Vagina (tissue), 2 donors: ENCODE measurements at places on chromosomes 11 and 22. TPM values are rescaled to one million over a fixed set of nuclear protein-coding genes. Genes with fewer than 3 reads are reported as not detected.

ANO9 gene
- total RNA-seq: 12.0 TPM

SYNGR1 gene
- 42.2 TPM for total RNA-seq

GRCh38 chr11:134443246-134443645 lies 31.2 kb upstream of the B3GAT1 start:
- H3K4me3 ChIP-seq: no peak overlapping the region
- no peaks in the 10 kb centered on the region for H3K27me3 ChIP-seq
- DNase-seq: no peak
- H3K4me1 ChIP-seq: no peaks in the 10 kb centered on the region

UPB1 gene
- not detected for total RNA-seq

DNA sequence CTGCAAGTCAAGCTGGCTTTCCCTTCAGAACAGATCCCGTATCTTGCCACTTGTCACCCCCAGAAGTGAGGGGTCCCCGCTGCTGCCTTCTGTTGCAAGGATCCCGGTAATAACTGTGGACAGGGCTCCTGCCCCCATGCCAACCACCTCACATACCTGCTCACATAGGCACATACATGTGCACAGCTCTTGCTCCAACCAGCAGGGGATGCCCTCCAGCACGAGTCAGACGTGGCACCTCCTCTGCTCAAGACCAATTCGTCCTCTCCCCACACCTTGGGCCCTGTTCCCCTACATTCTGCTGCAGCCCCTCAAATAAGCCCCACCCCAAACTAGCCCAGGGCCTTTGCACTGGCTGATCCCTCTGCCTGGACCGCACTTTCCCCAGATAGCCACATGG lies 163.3 kb downstream of the CRYBB2 start:
- DNase-seq: no peak
- no peak overlapping the region for H3K27ac ChIP-seq
- no peaks in the 10 kb centered on the region for H3K27me3 ChIP-seq
- no peaks in the 10 kb centered on the region for H3K36me3 ChIP-seq
- H3K4me3 ChIP-seq: no peak overlapping the region
- no peaks in the 10 kb centered on the region for H3K4me1 ChIP-seq

TMPRSS4 gene
- 20.9 TPM for total RNA-seq

CD6 gene
- 3.9 TPM for total RNA-seq

CD3E gene
- total RNA-seq: 6.9 TPM

DNA sequence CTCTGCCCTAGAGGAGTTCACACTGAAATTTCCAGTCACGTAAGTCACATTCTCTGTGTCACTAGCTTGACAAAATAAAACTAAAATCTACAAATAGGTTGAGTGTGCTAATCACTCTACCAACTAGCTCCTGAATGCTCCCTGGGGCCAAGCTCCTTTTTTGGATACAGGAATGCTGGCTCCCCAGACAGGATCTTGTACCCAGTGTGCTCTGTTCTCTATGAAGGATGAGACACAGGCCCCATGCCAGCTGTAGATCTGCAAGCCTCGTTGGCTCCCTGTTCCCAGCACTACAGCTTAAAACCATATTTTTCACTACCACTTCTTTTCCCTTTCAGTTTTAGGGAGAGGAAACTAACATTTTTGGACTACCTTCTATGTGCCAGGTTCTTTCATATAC lies 3.7 kb upstream of the IPO7 start:
- no peaks in the 10 kb centered on the region for H3K27me3 ChIP-seq
- H3K27ac ChIP-seq: no peak overlapping the region
- H3K4me1 ChIP-seq: peaks cover 7% of the 10 kb centered on the region
- H3K4me3 ChIP-seq: no peak overlapping the region

DNA sequence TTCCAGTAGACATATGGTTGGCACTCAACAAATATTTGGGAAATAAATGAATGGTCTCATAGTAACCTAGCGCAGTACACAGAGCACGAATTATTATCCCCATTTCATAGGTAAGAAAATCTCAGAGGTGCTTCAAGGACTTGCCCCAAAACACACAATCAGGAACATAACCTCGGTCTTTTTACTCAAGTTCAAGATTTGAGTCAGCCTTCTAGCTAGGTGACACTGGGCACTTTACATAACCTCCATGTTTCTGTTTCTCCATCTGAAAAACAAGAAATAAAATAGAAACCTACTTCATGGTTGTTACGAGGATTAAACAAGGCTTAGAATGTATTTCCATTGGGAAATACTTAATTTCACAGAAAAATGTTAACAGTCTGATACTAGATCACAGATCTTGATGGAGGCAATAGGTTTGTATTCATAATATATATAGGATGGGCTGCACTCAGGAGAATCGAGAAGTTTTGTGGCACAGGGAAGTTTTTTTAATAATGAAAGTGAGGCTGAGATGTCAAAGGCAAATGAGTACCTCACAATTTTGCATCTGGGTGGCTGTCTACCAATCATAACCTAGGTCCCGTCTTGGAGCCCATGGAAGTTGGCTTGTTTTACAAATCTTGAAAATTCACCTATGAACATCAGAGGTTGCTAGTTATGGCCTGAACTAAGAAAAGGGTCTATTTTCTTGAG lies 147.4 kb upstream of the ZC3H12C start:
- no peaks in the 10 kb centered on the region for H3K27me3 ChIP-seq
- no peaks in the 10 kb centered on the region for H3K36me3 ChIP-seq
- H3K27ac ChIP-seq: no peak overlapping the region
- no peak for DNase-seq

DNA sequence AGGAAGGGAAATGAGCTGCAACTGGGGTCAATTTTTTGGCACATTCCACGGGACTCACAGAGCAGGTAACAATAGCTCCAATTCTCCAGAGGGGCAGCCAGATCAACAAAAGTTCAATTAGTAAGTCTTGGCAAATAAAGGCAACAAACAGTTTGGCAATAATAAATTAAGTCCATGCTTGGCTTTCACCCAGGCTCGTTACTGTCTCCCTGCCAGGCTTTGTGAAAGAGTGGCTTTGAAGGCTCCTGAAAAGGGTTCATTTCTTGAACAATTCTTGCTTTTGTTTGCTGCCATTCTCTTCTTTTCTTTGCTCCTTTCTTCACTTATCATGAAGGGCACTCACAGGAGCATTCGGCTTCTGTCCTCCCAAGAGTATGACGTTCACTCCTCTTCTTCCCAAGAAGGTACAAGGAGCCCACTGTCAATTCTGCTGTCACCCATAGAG lies 123.3 kb downstream of the APIP start:
- H3K27ac ChIP-seq: peak overlapping the region; percentile 9
- H3K4me1 ChIP-seq: peaks cover 20% of the 10 kb centered on the region
- H3K4me3 ChIP-seq: no peak overlapping the region

DNA sequence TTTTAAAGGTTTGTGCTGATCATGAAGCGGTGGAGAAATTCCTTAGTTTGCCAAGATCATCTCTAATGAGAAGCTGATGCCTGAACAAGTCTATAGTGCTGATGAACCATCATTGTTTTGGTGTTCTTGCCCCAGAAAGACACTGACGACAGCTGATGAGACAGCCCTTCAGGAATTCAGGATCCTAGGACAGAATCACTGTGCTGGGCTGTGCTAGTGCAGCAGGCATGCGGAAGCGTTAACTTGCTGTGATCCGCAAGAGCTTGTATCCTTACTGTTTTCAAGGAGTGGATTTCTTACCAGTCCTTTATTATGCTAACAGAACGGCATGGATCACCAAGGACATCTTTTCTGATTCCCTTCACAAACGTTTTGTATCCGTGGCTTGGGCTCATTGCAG lies 104.1 kb downstream of the TBC1D22A start:
- no peak for DNase-seq
- H3K4me1 ChIP-seq: no peaks in the 10 kb centered on the region
- no peak overlapping the region for H3K4me3 ChIP-seq
- H3K27me3 ChIP-seq: no peaks in the 10 kb centered on the region

CCDC188 gene
- total RNA-seq: not detected

CCDC157 gene
- 4.2 TPM for total RNA-seq

SLC17A6 gene
- not detected for total RNA-seq

UBQLNL gene
- 0.98 TPM for total RNA-seq

DNA sequence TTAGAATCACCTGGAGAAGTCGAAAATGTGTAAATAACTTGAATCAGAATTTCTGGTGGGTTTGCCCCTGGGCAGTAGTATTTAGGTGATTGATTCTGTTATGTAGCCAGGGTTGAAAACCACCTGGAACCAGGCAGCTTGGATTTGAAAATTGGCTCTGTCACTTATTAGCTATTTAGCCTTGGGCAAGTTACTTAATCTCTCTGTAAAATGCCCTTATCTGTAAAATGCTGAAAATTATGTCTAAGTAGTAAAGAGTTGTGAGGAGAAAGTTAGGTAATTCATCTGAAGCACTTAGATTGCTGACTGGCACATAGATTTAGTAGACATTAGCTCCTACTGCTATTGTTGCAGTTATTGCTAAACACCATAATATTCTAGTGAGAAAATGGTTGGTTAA lies 49.3 kb downstream of the PPME1 start:
- no peaks in the 10 kb centered on the region for H3K4me1 ChIP-seq
- no peak for DNase-seq
- H3K36me3 ChIP-seq: no peaks in the 10 kb centered on the region
- H3K27ac ChIP-seq: no peak overlapping the region
- no peaks in the 10 kb centered on the region for H3K27me3 ChIP-seq

RFPL1 gene
- not detected for total RNA-seq

DNA sequence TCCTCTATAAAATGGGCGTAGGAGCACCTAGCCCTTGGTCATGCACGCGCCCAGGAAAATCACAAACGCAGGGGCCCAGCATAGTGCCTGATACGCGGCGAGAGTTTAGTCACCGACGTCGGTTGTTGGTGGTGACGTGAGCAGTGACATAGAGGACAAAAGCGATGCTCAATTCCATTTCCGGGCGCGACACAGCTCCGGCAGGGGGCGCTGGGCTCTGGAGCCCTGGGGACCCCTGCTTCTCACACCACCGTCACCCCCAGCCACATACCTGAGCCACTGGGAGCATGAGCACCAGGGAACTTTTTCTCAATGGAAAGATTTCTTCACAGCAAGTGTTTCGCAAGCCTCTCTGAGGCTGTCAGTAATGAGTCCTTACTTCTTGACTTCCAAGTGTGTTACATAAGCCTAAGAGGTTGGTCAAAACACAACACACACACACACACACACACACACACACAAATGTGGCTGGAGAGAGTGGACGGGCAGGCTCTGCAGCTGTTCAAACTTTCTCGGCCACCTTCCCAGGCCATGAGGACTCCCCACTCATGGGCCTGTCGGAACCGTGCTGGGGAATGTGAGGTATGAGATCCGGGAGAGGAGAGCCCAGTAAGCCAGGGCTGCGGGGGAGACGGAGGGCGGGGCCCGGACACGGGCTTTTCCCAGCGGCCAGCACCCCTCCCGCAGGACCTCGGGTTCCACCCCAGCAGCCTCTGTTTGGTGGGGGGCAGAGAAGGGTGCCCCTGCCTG lies 36.9 kb upstream of the LINC01488 start:
- no peaks in the 10 kb centered on the region for H3K27me3 ChIP-seq
- H3K4me3 ChIP-seq: no peak overlapping the region
- H3K36me3 ChIP-seq: no peaks in the 10 kb centered on the region
- peak overlapping the region; percentile 72 for H3K27ac ChIP-seq
- peaks cover 39% of the 10 kb centered on the region for H3K4me1 ChIP-seq
- DNase-seq: peak; percentile 97

DNA sequence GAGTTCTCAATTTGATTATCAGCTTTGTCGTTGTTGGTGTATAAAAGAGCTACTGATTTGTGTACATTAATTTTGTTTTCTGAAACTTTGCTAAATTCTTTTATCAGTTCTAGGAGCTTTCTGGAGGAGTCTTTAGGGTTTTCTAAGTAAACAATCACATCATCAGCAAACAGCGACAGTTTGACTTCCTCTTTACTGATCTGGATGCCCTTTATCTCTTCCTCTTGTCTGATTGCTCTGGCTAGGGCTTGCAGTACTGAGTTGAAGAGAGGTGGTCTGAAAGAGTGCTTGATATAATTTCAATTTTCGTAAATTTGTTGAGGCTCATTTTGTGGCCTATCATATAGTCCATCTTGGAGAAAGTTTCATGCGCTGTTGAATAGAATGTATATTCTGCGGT lies 213.0 kb downstream of the DLG2 start:
- no peaks in the 10 kb centered on the region for H3K36me3 ChIP-seq
- no peak for DNase-seq
- H3K27me3 ChIP-seq: no peaks in the 10 kb centered on the region
- H3K27ac ChIP-seq: no peak overlapping the region

DNA sequence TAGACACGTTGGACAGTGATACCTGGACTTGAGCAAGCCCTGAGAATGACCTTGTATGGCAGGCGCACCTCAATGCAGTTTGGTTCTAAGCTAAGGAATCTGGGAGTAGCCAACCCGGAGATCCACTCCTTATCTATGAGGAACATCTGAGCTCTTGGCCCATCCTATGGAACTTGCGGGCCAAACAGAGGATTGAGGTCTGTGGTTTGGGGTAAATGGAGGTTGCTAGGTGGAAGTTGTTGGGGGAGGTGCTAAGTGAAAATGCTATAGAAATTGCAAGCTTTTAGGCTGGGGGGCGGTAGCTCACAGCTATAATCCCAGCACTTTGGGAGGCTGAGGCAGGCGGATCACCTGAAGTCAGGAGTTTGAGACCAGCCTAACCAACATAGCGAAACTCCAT lies 8.9 kb downstream of the GDPD5 start:
- no peak for DNase-seq
- H3K27ac ChIP-seq: no peak overlapping the region
- no peaks in the 10 kb centered on the region for H3K4me1 ChIP-seq
- H3K36me3 ChIP-seq: no peaks in the 10 kb centered on the region
- H3K4me3 ChIP-seq: no peak overlapping the region
- H3K27me3 ChIP-seq: no peaks in the 10 kb centered on the region

OR51E2 gene
- 0.98 TPM for total RNA-seq

- DNase-seq: no peak
- no peak overlapping the region for H3K27ac ChIP-seq
- no peaks in the 10 kb centered on the region for H3K27me3 ChIP-seq
- H3K4me1 ChIP-seq: peaks cover 21% of the 10 kb centered on the region
- no peak overlapping the region for H3K4me3 ChIP-seq
Observed at GRCh38 chr11:118148240-118148639, 4.4 kb downstream of the SCN4B start.
